AG04449 (cell line): ENCODE measurements at places on chromosomes 2 and 18.

- no peak for DNase-seq
Measured at GRCh38 chr2:54455131-54455562, 980 bp upstream of the SPTBN1 start.

GRCh38 chr18:47113796-47114540 is 36.3 kb downstream of the HDHD2 start:
- DNase-seq, result no peak

DNA sequence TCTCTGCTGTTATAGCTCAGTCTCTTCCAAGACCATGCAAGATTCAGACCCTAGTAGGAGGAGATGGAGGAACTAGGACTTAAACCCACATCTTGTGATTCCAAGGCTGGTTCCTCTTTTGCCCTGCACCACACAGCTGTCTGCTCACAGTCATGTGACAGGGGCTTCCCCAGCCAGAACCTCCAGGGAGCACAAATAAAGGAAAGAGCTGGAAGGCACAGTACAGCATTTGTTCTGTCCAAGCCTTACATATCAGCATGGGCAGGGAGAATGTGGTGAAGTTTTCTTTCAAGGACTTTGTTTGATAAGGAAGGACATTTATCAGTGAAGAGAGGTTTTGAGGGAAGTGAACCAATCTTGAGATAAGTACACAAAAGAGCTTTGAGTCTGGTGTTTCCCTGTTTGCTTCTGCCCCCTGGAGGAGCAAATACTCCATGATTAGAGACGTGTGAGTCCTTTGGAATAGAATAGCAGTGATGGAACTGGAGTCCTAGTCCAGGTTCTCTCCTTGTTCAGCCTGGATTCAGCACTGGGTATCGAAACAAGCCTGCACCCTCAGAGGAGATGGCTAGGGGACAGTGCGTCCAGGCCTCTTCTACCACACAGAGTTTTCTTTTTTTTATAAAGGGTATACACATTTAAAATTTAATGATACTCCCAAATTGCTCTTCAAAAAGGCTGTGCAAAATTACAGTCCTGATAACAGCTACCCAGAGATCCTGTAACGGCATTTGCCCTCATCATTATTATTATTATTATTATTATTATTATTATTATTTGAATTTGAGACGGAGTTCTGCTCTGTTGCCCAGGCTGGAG is 24.6 kb upstream of the CASP10 start:
- no peak for DNase-seq

DNA sequence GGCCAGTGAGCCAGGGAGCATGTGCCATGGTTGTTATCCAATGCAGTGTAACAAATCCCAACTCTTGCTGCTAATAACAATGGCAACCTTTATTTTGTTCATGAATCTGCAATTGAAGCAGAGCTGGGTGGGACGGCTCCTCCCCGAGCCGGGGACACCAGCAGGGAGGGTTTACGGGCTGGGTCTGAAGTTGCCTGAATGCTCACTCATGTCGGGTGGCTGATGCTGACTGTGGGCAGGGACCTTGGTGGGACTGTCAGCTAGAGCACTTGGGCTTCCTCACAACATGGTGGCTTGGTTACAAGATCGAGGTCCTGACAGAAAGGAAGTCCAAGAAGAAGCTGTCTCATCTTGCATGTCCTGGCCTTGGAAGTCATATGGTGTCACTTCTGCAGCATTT is 264.5 kb downstream of the NDUFA10 start:
- no peak for DNase-seq

- no peak for DNase-seq
Measured at GRCh38 chr2:157787364-157787938, 88.7 kb downstream of the ACVR1 start.

DNA sequence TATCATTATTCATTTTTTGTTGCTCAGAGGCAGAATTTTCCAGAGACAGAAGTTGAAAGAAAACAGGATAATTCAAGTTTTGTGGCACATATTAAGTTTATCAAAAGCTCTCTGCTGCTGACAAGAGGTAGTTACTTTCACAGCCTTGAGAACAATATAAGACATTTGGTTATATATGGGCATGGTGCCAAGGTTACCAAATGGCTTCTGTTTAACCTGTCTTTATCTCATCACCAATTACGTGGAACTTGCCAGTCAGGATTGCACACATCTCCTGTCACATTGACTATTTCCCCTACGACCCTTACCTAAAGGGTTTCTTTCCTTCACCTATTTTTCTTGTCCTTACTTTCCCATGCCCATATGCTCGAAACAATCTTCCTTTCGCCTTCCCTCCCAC is 35.9 kb downstream of the KLF7 start:
- no peak for DNase-seq

DNA sequence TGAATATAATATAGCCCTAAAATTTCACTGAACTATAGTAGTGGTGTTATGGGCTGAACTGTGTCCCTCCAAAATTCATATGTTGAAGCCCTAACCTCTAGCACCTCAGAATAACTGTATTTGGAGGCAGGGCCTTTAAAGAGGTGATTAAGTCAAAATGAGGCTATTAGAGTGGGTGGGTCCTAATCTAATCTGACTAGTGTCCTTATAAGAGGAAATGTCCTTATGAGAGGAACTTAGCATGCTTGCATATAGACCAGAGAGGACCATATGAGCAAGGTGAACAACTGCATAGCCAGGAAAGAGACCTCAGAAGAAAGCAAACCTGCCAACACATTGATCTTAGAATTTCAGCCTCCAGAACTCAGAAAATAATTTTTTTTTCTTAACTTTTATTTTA is 238.4 kb downstream of the ZEB2 start:
- no peak for DNase-seq

DNA sequence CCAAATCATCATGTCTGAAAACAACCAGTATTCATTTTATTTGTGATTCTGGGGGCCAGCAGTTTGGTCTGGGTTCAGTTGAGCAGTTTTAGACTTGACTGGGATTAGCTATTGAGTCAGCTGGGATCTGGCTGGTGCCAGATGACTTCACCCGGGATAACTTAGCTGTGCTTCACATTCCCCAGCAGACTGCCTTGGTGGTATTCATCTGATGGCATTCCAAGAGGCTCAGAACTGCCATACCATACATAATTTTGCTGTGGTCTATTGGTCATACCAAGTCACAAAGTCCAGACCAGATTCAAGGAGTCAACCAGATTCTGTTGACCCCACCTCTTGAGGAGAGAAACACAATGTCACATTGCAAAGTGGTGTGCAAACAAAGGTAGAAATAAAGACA is 7.8 kb upstream of the FSHR start:
- DNase-seq, result no peak

DNA sequence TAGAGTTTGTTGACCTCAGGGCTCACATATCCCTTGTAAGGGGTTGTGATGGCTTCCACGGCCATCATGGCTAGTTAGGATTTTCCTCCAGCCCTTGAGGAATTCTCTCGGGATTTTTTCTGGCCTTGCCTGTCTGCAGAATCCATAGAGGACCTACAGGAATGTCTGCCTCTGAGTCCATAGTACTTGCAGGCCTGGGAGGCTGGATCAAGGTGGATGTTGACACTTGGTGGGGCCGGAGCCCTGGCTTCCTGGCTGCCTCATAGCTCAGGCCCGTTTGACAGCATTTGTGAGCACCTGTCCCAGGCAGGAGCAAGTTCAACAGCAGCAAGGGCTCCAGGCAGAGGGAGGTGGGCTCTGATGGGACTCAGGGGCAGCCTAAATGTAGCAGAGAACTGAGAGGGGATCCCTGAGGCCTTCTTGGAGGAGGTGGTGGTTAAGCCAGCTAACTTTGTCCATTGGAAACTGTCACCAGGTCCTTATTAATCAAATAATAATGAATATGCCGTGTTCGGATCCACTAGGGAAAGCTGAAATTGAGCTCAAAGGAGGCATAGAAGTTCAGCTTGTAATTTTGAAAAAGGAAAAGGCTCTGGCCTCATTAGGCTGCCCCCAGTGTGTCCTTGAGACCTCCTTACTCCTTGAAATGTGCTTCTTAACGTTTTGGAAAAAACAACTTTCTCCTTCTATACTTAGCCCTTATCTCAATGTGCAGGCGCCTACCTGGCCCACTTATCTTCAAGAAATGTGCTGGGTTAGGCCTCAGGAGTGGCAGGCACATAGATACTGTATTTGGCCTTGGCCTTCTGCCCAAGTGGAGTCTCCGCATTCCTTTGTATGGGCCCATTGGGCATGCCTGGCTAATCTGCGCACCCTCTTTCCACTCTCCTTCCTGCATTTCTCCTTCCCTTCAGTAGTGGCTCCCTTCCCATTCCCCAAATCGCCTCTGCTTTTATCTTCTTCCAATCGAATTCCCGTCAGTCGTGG is 66.9 kb downstream of the HPCAL1 start:
- DNase-seq, result no peak

GRCh38 chr2:216508229-216508628 is 9.6 kb downstream of the RPL37A start:
- no peak for DNase-seq

GRCh38 chr18:13551841-13552733 is 174.3 kb downstream of the FAM210A start:
- no peak for DNase-seq

DNA sequence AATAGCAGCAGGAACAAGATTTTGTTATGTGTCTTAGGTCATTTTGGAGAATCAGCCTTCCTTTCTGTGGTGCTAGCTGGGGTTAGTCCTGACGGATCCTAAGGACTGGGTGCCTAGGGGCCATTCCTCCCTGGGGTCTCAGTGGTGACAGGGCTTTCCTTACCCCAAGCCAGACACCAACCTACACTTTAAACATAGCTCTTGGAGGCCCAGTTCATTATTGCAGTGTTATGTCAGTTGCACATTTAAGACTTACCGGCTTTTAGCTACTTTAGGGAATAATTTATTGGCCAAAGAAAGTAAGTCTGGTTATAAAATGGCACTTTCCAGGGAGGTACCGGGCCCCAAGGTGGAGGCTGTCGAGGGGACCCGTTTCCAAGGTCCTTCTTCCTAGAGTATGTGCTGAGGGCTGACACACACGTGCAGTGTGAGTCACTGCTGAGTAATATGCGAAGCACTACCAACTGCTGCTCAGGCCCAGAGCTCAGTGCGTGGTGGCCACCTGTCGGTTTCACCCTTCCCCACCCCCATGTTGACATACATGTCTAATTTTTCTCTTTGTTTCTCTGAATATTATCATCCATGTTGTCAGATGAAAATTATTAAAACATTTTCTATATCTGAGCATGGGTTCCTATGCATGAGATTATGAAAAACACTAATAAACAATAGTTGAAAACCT is 37.0 kb upstream of the GRHL1 start:
- DNase-seq, result no peak

GRCh38 chr2:158321264-158321663 is 135.3 kb downstream of the CCDC148 start:
- no peak for DNase-seq

DNA sequence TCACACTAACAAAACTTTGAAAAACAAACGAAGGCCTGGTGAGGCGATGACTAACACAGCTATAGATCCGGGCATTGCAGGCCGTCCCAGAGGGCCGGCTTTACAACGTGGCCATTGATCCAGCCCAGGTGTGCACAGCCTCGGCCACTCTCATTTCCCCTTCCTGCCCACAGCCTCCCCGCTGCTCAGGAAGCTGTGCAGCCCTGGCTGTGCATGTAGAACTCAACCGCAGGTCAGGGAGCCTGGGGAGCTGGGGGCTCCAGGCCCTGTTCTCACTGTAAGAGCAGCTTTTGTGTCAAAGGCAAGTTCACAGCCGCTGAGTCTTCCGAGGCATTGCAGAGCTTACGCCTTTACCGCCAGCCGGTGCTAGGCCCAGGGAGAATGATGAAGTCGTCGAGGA is 87.2 kb downstream of the LONRF2 start:
- DNase-seq, result no peak

DNA sequence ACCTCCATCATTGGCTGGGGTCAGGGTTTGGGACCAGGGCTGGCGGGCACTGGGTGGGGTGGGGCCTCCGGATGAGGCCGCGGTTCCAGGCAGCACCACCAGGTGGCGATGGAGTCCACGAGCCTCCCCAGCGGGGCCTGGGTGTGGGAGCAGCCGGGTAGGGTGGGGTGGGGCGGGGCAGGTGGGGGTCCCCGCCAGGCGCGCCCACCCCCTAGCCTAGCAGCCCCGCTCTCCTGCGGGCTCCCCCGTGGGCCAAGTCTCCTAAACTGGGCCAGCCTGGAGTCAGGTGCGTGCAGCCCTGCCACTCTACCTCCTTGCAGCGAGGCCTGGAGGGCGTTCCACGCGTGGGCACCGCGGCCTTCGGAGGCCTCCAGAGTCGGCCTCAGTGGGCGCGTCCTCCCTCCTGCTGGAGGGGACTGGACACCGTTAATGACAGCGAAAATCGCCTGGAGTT is 187.5 kb downstream of the TWIST2 start:
- no peak for DNase-seq

DNA sequence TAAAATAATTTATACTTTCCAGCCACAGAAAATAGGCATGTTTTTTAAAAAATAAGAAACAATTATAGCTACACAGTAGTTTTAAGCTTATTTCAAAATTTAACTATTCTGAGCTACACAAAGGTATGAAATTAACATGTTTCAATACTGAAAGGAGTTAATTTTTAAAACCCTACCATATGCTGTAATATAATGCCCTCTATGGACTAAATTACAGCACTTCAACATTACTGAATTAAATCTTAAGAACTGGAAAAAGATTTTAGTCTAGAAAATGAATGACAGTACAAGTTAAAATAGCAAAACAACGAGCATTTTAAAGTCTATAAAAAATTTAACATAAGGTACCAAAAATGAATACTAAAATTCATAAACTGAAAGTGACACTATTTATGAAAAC is 36.3 kb downstream of the RTN4 start:
- DNase-seq, result no peak

DNA sequence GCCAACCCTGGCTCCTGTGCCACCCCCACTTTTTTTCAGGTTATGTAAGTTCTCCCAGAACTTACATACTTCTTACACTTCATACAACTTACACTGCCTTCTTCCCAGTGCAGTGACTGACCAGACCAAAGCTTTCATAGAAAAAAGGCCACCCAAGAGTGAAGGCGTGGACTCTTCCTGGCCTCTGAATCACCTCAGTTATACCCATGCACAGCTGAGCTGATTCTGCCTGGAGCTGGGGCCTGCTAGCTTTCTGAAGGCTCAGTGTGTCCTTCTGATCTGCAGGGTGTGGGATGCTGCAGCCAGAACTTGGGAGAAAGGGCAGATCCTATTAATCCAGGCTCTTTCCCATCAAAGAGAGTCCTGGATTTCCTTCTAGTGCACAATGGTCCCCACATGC is 216.1 kb downstream of the TTC32 start:
- DNase-seq, result no peak

GRCh38 chr2:203688798-203689197 is 17.6 kb upstream of the CD28 start:
- DNase-seq, result no peak

- no peak for DNase-seq
Measured at GRCh38 chr2:149651229-149651628, 63.7 kb upstream of the MMADHC start.

DNA sequence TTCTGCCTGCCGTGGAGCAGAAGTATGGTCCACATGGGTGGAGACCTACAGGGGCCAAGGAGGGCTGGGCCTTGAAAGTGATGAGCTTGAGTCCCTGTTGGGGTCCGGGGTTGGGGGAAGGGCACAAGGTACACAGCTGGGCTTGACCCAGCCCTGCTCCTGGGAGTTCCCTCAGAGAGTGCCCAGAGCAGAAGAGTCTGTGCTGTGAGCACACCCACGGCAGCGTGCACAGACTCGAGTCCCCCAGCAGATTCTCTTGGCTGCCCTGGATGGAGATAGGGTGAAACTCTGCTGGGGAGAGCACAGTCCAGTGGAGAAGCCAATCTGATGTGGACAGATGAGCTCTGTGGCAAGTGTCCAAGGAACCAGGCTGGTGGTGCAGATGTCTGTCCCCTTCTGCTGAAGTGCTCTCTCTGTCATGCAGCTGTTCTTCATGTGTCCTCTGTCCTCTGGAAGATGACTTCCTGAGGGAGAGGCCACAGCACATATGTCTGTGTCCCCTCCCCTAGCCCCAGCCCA is 27.5 kb downstream of the INPP4A start:
- DNase-seq, result no peak

GRCh38 chr2:50929661-50930060 is 102.3 kb downstream of the NRXN1 start:
- DNase-seq, result no peak
